ENCODE measurements at places on chromosomes 13 and 19.

DNA sequence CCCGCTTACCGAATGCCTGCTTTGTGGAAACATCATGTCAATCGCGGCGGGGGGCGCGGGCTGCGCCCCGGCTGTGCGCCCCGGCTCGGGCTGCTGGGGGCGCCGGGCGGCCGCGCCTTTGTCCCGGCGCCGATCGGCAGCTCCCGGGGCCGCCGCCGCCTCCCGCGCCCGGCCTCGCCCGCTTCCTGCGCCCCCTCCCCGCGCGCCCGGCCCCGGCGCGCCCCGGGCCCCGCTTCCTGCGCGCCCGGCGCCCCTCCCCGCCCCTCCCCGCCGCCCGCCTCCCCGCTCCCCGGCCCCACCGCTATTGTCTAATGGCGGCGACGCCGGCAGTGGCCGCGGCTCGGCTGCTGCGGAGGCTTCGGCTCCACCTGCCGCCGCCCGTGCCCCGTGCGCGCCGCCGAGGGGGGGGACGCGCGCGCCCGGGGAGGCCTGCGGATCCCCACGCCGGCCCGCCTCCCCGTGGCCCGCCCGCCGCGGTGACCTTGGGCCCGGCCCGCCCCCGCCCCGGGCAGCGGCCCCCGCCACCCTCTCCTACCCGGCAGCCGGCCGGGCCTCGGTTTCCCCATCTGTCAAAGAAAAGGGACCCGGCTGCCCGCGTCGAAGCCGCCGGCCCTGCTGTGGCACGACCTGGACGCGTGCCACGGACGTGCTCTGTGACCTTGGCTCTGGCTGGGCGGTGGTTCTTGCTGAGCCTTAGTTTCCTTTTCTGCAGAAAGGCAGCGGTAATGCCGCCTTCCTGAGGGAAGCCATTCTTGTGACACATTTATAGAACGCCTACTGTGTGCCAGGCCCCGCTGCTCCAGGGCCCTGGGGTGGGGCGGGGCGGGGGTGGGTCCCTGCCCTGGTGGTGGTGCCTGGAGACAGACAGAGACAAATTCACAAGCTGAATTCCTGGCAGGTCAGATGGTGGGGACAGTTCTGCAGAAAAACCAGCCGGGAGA lies at the start of gene TLE5:
TSS of gene TLE5 (minus strand) at position 331 of the 941 bp plus-strand sequence. CDS start at position 36, 295 bp downstream.
- DNase-seq = peak; percentile 16

DNA sequence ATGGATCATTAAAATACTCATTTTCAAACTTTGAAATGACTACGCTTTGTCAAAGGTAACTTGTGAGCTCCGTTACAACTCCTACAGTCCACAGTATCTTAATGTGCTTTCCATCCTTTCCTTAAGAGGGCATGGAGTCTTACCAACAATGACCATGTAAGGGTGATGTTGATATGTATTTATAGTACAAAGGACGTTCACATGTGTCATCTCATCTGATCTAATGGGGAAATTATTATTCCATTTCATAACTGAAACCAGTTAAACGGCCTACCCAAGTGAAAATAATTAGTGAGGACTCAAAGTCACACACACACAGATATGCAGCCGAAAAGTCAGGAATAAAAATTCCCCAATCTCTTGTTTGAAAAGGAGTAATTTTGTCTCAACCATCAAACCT lies 9.6 kb downstream of the USP12 start:
- DNase-seq = no peak

- no peak for DNase-seq
These were observed 380.6 kb downstream of the LIG4 start for GRCh38 chr13:107834717-107835116.

GRCh38 chr19:35860818-35861639 lies 4.3 kb downstream of the KIRREL2 start:
- no peak for DNase-seq

DNA sequence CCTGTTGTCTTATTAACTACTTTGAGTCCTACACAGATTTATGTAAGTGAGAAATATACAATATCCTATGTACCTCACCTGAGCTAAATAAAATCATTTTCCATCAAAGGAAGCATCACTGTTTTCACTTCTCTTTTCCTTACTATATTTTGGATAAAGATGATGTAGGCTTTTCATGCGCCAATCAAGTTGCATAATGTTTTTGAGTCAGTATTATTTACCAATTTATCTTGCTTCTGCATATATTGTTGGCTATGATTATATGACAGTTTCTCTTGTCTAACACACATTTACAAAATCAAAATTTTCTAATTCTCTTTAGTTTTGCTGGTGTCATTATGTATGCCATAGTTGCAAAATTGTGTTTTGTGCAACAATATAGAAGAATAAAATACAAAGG lies 67.9 kb upstream of the FRY start:
- no peak for DNase-seq

DNA sequence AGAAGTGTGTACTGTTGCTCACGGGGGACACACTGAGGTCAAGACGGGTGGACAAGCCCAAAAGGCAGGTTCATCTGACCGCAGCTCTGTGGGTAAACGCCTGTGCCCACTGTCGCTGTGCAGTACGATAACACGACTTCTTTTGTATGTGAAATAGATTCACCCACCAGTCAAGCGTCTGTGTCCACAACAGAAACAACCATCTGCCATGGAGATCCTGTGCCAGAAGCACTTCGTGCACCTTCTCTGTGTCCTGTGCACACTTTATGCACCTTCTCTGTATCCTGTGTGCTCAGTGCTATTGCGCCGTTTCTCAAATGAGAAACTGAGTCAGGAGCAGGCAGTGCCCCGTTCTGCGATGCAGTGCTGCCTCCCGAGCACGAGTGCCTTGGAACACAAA lies 138.9 kb downstream of the ATP11A start:
- no peak for DNase-seq

GRCh38 chr13:39196965-39197646 lies 158.8 kb downstream of the NHLRC3 start:
- DNase-seq = no peak

- DNase-seq = no peak
These were observed 6.6 kb downstream of the EML2 start for GRCh38 chr19:45632468-45633196.

DNA sequence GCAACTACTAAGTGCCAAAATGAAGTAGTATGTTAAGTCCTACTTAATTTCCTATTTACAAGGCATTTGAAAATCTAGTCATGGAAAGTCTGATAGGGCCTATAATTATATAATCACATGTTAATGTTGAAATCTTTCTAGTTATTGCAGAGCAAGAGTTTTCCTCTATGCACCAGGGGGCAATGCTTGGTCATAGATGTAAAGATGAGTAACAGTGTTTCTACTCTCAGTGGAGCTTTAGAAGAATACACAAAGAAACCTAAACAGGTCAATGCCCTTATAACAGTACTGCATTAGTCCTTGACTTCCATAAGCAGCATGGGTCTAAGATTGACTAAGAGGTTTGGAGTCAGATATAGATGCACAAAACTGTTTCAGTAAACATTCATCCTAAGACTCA lies 218.7 kb downstream of the KCTD12 start:
- DNase-seq = no peak

DNA sequence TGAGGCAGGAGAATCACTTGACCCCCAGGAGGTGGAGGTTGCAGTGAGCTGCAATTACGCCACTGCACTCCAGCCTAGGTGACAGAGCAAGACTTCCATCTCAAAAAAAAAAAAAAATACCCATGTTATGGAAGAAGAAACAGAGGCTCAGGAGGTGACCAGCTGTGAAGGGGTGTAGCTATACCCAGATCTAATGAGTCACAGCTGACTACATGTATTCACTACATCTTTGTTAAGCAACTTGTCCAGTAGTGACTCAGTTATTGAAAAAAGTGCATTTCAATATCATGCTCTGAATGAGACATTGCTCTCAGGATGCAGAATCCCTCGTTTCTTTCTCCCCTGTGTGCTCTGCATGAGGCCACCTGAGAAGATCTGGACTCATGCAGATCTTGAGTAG lies 16.1 kb upstream of the SPART start:
- no peak for DNase-seq

DNA sequence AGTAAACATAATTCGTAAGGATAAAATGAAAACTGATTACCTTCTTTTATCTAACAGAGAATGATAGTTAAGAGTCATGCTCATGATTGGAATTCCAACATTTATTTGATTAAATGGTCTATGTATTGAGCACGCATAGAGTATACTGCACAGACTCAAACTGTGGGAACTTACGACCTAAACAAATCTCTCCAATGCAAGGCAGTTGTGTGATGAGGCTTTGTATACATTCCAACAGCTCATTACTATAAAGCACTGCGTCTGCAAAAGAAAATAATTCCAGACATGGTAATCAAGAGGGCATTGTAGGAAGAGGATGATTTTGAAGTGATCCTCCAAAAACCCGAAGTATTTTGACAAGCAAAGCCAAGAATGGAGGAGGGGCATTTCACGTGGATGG lies 169.5 kb downstream of the NUFIP1 start:
- DNase-seq = no peak
